ENCODE measurements at places on chromosomes 16 and 17.

GRCh38 chr17:19418251-19418992 is 7.4 kb downstream of the RNF112 start:
- DNase-seq: peak; percentile 77

DNA sequence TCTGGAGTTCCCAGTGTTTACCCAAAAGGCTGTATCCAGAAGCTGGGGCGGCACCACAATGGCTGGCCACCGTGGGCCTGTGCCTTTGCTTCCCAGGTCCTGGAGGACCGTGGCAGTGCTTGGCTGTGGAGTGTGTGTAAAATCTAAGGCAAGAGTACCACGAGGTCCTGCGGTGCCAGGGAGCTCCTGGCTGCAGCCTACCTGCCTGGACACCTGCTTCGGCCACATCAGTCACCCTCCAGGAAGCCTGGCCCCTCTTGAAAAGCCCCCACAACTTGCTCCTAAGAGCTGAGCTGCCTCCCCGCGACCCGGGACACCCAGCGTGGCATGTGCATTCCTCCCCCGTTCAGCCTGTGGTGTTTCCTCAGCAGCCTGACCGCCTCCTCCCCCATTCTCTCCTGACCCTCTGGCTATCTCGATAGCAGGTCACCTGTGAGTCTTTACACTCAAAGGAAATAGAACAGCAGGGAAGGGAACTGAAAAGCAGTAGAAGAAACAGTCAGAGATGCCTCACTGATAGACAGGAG is 7.9 kb downstream of the TIMM22 start:
- no peak for DNase-seq

DNA sequence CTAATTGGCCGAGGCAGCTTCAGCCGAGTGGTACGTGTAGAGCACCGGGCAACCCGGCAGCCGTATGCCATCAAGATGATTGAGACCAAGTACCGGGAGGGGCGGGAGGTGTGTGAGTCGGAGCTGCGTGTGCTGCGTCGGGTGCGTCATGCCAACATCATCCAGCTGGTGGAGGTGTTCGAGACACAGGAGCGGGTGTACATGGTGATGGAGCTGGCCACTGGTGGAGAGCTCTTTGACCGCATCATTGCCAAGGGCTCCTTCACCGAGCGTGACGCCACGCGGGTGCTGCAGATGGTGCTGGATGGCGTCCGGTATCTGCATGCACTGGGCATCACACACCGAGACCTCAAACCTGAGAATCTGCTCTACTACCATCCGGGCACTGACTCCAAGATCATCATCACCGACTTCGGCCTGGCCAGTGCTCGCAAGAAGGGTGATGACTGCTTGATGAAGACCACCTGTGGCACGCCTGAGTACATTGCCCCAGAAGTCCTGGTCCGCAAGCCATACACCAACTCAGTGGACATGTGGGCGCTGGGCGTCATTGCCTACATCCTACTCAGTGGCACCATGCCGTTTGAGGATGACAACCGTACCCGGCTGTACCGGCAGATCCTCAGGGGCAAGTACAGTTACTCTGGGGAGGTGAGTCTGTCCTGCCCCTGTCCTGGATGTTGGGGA is 16.1 kb downstream of the PSKH1 start:
- no peak for DNase-seq

DNA sequence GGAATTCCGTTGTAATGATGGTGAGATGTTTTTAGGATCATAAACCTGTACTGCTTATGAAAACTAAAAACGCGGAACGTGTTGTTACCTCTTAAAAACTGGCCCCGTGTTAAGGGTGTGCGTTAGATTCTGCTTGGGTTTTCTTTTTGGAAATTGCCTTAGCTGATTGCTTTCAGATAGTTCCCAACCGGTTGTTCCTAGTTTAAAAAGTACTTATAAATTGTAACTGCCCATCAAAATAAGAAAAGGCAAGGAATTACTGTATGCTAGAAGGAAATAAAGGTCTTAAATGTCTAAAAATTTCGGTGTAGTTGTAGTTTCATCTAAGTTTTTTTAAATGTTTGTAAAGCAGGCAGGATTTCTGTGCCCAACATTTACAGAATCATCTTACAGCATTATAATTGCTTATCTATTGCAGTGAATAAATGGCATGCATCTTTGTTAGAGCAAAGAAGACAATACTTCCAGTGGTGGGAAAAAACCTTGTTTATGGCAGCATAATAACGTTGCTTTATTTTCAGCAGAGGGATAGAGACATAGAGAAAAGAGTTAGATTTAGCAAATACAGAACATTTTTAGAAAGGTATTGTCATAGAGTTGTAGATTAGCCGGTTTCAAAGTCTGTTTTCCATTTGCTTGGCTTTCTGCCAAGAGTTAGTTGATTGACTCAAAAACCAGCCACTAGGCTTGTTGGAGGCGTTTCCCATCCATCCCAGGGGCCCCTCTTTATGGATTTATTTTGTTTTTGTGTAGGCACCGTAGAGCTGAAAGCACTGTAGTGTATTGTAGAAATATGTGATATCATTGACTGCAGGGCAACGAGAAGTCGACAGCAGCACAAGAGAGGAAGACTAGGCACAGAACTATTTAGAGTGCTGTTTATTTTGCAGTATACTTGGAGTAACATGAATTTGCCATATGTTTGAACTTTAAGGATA is 1.7 kb downstream of the PPM1D start:
- peak; percentile 90 for DNase-seq

DNA sequence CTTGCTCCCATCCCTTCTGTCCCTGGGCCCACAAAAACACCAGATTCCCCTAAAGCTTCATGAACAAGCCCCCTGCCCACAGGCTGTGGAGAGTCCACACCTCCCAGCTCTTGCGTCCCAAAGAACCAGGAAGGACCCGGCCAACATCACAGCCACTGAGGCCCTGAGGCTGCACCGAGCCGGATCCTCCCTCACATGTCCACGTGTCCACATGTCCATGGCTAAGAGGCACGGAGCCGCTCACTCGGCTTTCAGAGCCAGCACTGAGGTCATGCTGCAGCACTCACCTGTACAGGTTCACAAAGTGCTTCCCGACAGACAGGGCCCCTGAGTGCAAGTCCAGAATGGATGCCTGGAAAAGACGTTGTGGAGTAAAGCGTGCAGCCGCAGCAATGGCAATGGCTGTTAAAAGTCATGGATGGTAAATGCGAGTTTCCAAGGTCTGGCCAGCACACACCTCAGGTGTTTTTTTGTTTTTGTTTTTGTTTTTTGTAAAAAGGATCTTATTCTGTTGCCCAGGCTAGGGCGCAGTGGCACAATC is 11.9 kb upstream of the HEXD start:
- no peak for DNase-seq

DNA sequence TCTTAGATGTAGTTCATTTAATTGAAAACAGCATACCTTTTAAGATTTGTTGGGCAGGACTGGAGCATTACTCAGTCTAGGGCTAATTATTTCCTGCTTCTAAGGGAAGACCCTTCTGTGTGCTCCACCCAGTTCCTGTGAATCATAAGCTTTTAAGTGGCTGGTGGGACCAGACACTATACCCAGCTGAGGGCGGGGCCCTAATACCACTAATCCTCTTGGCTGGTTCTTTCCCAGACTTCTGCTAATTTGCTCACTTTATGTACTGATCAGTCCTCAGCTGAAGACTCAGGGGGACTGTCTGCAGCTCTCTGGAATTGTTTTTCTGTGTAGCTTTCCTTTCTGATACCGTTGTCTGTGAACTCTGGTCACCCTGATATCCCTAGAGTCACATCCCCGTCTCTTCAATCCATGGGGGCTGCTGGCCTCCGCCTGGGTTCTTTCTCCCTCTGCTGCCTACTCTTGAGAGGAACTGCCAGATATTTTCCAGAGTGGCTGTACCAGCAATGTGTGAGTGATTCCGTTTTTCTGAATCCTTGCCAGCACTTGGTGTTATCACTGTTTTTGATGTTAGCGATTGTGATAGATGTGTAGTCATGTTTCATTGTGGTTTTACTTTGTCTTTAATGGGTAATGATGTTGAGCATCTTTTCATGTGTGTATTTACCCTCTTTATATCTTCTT is 35.1 kb downstream of the MFSD11 start:
- peak; percentile 71 for DNase-seq

DNA sequence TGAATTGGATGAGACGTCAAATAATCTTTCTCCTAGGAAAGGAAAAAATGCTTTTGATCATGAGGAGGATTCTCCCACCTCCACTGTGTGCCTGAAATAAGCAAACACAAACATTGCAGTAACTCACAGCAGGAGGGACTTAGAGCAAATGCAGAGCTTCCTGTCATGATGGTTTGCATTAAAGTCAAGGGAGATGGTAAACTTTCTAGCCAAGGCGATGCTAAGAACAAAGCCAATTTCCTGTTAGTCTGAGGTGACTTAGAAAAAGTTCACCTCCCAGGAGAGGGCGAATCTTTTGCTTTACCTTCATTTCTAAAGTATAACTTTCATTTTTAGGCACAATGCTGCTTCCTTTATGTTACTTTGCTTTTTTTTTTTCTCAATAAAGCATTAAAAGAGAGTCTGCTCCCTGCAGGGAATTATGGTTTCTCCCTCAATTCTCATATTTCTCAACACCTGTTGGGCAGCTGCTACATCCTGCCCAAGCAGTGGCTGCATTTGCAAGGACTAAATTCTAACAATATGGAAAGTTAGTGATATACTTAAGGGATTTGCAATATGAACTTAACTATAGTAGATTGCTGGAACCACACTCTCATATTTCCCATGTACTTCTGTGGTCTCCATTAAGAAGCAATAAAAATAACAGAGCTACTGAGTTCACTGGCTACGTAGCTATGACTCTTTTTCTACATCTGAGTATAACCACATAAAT is 175.6 kb downstream of the PCTP start:
- no peak for DNase-seq

DNA sequence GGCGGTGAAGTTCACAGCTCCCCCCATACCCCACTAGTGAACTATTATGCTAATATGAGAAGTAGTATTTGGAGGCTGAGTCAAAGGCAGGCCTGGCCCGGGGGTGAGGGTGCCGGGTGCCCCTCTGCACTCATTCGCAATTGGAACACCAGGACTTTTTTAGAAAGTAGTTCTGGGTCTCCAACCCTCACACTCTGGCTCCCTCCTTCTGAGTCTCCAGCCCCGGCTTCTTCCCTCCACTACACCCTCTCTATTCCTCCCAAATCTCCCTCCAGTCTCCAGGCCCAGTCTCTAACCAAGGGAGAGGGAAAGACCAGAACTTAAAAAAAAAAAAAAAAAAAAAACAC is 11.3 kb upstream of the HOXB2 start:
- DNase-seq: no peak

Measured in choroid plexus epithelial cell (primary cell).